ENCODE measurements at places on chromosomes 4 and X.

GRCh38 chrX:16185725-16186136, 18.4 kb downstream of the MAGEB17 start:
- DNase-seq = peak; percentile 85

DNA sequence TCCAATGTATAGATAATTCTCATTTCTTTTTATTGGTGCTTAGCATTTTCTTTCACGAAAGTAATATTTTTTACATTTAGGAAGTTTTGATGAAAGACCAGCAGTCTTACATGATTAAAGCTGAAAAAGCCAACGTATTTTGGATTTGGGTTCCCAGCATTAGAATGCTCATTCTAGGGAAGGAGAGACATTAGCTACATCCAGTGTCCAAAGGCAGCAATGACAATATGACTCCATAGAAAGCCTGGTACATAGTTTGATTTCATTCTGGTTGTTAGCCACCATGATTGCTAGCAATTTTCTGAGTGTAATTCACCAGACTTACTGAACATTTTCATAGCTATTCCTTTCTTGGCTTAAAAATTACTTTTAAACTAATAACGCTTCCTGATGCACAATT, 1397.5 kb downstream of the PCDH7 start:
- DNase-seq = no peak

DNA sequence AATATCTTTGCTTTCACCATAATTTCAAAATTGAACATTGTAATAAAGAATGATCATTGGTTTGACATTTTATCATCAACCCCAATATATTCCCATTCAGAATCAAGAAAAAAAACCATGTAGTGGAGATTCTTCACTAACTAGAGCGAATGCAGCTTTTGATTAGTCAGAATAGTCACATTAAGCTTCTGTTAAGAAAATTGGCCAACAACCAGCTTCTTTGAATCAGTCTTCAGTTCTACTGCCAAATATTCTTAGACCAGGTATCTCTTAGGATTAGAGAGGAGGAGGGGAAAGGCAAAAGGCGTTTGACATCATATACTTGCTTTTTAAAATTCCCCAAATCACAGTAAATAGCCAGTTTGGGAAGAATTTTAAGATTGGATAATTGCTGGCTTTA, 22.2 kb upstream of the TBC1D8B start:
- no peak for DNase-seq

GRCh38 chrX:56805399-56805798, 76.4 kb downstream of the NBDY start:
- no peak for DNase-seq

- DNase-seq = peak; percentile 63
Measured at GRCh38 chr4:127870688-127871087, 10.0 kb upstream of the PLK4 start.

DNA sequence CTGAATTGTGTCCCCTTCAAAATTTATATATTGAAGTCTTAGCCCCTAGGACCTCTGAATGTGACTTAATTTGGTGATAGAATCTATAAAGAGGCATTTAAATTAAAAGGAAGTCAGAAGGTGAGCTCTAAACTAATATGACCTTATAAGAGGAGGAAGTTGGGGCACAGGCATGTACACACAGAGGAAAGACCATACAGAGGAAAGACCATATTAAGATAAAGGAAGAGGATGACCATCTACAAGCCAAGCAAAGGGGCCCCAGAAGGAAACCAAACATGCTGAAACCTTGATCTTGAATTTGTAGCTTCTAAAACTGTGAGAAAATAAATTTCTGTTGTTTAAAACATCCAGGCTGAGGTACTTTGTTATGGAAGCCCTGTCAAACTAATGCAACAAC, 26.9 kb upstream of the CYBB start:
- no peak for DNase-seq
